Stimulated activated CD4-positive, alpha-beta T cell treated with anti-CD3 and anti-CD28 coated beads, Interleukin-12 subunit alpha, Interleukin-12 subunit beta, amount 100 ng/mL, for 24 hours (primary cell): ENCODE measurements at places on chromosomes 6 and 20.
A peak's percentile ranks its signal among the peaks of the same experiment; 100 is the strongest.

GRCh38 chr6:134373282-134373922, 55.5 kb upstream of the SGK1 start:
- no peak for DNase-seq

DNA sequence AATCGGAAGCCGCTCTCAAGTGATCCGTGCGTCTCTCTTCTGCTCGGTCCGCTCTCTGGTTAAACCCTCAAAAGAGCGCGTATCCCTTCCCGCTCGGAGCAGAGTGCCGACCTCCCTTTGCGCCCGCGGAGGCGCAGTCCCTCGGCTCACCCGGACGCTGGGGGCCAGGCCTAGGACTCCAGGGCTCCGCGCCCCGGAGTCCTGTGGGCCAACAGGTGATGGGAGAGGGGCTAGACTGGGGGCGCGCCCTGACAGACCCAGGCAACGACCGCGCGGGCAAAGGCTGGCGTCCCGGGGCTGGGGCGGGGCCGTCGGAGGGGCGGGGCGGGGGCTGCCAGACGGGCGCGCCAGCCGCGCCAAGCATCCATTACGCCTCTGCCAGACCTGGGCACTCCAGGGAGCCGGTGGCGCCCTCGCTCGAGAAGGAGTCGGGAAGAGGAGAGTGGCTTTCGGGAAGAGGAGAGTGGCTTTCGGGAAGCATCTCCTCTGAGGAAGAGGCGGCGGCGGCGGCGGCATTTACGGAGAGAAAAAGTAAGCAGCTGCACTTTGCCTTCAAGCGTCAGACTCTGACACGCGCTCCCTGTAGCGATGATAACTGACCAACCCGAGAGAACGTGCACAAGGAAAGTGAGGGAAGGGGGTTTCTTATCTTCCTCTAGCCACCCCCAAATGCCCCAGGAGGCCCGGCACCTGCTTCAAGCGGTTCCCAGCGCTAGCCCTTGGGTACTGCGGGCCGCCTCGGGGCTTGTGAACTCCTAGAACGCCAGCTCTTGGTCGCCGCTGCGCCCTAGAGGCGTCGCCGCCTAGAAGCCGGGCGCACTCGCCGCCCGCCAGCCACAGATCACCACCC, 2.6 kb downstream of the EPHA7 start:
- no peak for DNase-seq

DNA sequence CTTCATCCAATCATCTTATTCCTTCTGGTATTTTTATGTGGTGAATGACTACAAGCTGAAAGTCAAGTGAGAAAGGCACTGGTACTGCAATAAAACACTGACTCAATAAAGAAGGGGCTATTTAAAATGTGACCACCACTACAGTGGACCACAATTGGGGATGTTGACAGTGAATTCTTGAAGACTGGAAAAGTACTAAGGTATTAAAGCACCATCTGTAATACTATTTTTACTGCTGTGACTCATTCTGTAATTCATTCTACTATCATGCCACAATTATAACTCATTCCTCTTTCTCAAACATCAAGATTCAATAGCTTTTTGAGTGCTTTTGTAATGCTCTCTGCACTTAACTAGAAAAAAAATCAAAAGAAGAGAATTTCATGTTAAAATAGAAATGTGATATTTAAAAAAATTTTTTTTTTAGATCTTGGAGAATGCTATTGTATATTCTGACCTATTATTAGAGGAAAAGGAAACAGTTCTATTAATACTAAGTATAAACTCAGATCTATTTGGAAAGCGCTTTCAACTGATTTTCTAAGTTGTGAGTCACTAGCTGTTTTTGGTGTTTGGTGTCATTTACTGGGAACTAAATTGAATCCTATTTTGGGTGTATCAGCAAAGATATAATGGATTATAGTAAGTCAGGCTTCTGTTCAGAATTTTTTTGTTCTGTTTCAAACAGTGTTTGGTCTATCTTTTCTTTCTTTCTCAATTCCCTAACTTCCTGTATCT, 104.7 kb upstream of the TMEM170B start:
- no peak for DNase-seq

- DNase-seq = no peak
Measured at GRCh38 chr6:106056746-106057390, 29.3 kb upstream of the PRDM1 start.

DNA sequence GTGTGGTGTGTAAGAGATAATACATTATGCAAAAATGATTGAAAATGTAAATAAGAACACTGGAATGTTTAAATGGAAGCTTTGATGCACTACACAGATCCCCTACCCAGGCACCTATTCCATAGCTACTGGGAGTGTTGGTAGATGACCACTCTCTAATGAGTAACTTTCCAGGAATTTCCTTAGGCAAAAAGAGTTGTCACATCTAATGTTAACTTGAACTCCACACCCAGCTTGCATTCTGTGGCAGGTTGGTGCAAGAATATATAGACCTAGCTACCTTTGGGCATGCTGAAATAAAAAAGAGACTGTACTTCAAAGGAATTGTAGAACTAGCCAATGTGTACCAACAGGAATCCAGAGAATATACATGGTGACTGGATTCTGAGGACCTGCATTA, 1254.2 kb upstream of the EYS start:
- no peak for DNase-seq

GRCh38 chr6:57097596-57097995, 7.6 kb downstream of the ZNF451 start:
- DNase-seq = no peak

DNA sequence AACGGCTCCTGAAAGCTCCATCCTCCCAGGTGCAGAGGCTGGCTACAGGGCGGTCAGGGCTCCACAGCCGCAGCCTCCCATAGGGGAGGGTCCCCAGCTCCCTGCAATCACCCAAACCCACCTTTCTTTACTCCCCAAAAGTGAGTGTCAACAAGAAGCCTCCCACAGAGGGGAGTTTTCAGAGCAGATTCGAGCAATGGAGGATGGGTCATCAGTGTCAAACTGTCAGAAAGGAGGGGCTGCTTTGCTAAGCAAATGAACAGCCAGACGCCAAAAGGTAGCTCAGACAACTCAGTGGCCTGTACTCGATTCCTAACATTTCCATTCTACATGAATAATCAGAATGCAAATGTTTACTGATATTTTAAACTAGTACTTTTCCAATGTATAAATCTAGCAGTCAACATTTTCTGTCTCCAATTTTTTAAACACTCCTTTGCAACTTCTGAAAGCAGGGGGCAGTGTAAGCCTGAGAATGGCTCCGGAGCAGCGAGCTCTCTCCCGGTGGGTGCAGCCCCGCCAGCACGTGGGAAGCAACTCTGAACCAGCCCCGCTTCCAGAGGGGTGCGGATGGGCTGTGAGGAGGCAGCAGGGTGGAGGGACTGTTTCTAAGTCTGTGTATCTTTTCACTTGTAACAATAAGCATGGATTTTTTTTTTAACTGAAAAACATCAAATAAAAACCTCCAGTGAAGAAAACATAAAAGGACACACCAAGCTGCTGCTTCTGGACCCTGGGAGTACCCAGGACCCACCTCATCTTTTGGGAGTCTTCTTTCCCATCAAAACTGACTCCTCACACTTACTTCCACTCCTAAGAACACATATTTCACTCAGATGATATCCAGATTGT, 54.9 kb downstream of the TAF4 start:
- peak; percentile 33 for DNase-seq

GRCh38 chr6:82441047-82441855, 77.6 kb downstream of the TPBG start:
- DNase-seq = no peak

GRCh38 chr6:142481466-142481865, 179.7 kb downstream of the ADGRG6 start:
- no peak for DNase-seq

DNA sequence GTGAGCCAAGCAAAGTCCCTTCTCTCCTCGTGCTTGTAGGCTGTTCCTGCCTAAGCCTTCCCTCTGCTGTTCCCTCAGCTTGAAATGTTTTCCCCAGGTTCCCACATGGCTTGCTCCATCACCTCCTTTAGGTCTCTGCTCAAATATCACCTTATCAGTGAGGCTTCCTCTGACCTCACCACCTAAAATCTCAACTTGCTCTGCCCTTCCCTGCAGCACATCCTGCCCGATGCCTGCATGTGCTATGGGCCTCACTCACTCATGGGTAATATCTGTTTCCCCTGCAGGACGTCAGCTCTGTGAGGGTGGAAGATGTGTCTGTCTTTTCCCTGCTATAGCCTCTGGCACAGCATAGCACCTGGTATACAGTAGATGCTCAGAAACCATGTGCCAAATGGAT, 29.9 kb upstream of the FKBP1A start:
- DNase-seq = no peak

DNA sequence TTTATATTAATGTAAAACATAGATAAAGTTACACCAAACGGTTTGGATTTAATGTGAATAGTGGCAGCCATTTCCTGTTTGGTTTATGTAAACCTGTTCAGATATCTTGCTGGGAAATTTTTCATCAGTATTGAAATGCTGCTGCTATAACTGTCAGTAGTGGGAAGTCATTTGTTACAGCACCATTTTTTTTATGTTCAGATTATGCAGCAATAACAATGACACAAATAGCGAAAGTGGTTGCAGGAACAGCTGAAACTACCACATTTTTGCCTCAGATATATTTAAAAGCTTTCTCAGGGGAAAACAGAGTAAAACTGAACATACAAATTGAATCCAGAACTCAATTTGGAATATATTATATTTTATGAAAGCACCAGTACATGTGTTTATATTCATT, 128.8 kb upstream of the SIM1 start:
- DNase-seq = no peak

- no peak for DNase-seq
Measured at GRCh38 chr20:18288749-18289267, 481 bp downstream of the ZNF133 start.

- no peak for DNase-seq
Measured at GRCh38 chr20:672963-673602, 2.5 kb downstream of the SCRT2 start.

DNA sequence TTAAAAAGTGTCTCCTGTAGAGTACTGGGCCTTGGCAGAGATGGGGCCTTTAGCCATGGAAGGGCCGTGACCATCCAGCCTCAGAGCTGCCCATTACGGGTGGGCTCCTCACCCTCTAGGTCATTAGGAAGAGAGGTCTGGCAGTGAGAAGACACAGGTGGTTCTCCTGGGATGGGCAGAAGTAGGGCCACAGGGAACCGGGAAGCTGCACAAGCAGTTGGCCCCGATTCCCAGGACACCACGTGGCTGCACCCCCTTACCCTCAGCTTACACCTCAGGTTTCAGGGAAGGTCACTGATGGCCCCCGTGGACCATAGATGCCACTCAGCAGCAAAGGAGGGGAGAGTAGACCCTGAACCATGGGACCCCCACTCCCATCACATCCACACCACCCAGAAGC, 1.6 kb downstream of the RAET1G start:
- no peak for DNase-seq

DNA sequence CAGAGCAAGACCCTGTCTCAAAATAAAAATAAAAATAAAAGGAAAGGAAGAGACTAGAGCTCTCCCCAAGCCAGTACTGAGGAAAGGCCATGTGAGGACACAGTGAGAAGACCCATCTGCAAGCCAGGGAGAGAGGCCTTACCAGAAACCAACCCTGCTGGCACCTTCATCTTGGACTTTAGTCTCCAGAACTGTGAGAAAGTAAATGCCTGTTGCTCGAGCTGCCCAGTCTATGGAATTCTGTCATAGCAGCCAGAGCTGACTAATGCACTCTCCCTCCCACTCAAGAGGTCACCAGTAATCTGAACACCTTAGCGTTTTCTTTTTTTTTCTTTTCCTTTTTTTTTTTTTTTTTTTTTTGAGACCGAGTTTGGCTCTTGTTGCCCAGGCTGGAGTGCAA, 7.3 kb upstream of the PRPH2 start:
- DNase-seq = no peak
